ENCODE measurements at places on chromosomes 1 and 21.

GRCh38 chr1:241837901-241838300 is 10.1 kb upstream of the EXO1 start:
- no peak for DNase-seq

GRCh38 chr1:209266590-209267205 is 316.8 kb upstream of the CAMK1G start:
- no peak for DNase-seq

- DNase-seq: no peak
Measured at GRCh38 chr1:79235301-79236002, 228.9 kb upstream of the ADGRL4 start.

DNA sequence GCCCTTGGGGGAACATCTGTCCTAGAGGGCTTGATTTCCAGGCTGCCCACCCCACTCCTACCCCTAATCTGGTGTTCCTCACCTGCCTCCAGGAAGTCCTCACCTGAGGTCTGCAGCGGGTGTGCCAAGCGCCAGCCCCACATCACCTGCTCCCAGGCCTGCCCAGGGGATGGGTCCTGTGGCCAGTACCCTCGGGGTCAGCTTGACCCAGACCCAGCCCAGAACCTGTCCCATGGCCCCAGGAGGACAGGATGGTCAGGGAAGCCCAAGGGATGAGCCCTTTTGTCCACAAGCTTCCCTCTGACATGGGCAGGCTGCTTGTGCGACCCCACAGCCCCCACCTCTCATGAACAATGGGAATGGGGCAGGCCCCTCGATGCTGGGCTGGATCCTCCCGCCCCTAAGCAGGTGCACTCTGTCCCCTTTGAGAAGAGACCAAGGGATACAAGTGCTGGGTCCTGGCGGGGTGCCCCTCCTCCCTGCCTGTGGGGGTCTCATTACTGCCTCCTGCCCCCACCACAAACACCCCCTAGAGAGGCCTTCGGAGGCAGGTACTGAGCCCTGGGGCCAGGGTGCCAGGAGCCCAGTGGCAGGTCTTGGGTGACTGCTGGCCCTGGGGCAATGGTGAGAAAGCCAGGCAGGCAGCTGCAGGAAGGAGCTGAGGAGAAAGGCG is 3.2 kb downstream of the MIB2 start:
- no peak for DNase-seq

GRCh38 chr21:31909153-31910073 is 36.6 kb downstream of the HUNK start:
- DNase-seq: no peak

DNA sequence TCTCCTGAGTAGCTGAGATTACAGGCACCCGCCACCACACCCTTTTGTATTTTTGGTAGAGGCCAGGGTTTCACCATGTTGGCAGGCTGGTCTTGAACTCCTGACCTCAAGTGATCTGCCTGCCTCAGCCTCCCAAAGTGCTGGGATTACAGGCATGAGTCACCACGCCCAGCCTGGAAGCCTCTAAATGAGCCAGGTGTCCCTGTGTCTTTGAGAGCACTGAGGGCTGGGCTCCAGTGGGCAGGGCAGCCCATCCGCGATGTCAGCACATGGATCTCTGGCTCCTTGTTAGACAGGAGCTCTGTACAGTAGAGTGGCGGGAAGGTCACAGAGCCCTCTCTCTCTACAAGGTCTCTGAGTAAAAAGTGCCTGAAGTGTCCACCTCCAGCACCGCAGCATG is 124.3 kb downstream of the PGBD5 start:
- no peak for DNase-seq

- no peak for DNase-seq
Measured at GRCh38 chr21:41168391-41169257, 664 bp downstream of the BACE2 start.

DNA sequence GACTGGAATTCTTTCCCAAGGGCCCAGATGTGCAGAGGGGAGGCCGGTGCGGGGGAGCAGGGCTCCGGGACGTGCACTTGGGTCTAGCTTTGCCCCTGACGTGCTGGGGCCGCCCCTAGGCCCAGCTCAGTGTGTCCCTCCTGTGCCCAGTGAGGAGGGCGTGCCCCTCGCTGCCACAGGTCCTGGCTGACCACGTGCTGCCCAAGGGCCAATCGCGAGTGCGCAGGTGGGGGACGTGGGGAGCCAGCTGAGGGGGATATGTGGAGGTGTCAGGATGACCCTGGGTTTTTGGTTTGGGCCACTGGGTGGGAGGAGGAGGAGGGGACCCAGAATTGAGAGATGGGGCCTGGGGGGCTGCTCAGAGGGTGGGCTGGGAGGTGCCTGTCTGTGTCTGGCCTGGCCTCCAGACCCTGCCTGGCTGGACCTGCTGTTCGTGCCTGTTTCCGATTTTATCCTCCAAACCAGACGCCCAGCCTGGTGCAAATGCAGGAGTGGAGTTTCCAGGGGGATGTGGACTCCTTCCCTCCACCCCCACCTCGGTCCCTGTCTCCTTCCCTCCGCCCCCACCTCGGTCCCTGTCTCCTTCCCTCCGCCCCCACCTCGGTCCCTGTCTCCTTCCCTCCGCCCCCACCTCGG is 6.1 kb upstream of the RNF223 start:
- no peak for DNase-seq

DNA sequence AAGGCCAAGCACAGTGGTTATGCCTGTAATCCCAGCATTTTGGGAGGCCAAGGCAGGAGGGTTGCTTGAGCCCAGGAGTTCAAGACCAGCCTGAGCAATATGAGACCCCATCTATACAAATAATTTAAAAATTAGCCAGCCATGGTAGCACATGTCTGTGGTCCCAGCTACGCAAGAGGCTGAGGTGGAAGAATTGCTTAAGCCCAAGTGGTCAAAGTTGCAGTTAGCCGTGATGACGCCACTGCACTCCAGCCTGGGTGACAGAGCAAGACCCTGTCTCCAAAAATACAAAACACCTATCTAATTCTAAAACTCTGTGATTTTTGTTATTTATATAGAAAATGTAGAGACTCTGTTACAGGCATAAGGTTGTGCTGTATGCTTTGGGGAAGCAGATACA is 44.2 kb upstream of the ZYG11A start:
- no peak for DNase-seq

- no peak for DNase-seq
Measured at GRCh38 chr1:90176530-90176929, 181.6 kb downstream of the ZNF326 start.

- DNase-seq: no peak
Measured at GRCh38 chr1:43348343-43348808, 10.4 kb upstream of the CDC20 start.

- no peak for DNase-seq
Measured at GRCh38 chr1:197130677-197131304, 15.7 kb downstream of the ASPM start.

GRCh38 chr21:45698493-45699184 is 55.1 kb downstream of the PCBP3 start:
- no peak for DNase-seq

GRCh38 chr1:227035316-227035715 is 95.2 kb downstream of the COQ8A start:
- no peak for DNase-seq
